NCI-H187 treated with DMSO at 0.1 percent for 48 hours (cell line): ENCODE measurements at places on chromosomes 2 and 18.

DNA sequence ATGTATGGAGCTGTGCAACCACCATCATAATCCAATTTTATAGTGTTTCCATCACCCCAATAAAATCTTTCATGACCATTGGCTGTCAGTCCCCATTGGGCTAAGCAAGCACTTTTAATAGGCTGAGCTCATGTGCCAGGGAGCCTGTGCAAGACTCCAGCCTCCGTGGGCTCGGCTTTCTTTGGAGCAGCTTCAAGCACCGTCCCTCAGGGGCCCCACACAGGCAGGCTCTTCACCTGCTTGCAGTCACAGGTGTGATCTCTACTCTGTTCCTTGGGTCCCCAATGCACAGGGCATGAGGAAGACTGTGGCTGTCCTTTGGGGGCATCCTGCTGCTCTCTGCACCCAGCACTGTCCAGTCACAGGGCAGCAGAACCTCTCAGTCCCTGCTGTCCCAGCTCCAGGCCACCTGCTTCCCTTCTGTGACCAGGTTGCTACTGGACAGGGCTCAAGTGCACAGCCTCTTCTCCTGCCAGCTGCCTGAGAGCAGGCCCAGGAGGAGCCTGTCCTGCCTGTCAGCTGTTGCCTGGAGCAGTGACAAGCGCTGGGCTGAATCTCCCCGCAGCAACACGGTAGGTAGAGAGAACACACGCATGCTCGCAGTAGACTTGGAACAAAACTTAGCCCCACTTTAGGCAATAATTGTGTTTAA, 40.7 kb upstream of the TMEM131 start:
- DNase-seq = no peak

- no peak for DNase-seq
Measured at GRCh38 chr2:53670331-53670730, 97.3 kb upstream of the CHAC2 start.

DNA sequence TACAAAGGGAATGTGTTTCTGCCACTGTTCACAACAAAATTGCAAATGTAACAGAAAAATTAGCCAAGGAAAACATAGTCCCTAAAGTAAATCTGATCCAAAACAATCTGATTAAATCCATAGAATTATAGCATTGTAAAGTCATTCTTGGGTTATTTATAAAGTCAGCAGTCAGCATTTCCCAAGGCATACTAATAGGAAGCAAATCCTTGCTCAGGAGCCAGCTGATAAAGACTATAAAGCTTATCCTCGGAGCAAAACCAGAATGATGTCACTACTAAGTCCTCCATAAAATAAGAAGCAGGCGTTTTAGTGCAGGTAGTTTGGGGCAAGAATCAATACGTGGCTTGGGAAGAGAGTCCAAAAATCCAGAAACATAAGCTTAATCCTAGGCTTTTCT, 67.3 kb upstream of the CSRNP3 start:
- no peak for DNase-seq

DNA sequence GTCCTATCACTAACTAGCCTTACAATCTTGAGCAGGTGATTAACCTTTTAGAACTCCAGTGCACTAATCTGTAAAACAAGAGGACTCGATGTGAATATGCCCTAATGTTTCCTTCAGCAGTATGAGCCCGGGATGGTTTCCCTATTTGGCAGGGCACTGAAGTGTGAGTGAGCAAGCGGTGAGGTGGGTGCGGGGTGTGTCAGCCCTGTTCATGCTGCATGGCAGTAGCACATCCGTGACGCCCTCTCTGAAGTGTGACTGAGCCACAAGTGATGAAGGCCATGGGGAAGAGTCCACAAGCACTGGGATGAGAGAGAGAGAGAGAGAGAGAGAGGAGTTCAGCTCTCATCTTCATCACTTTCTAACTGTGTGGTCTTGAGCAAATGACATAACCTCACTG, 168.7 kb downstream of the SETBP1 start:
- no peak for DNase-seq

DNA sequence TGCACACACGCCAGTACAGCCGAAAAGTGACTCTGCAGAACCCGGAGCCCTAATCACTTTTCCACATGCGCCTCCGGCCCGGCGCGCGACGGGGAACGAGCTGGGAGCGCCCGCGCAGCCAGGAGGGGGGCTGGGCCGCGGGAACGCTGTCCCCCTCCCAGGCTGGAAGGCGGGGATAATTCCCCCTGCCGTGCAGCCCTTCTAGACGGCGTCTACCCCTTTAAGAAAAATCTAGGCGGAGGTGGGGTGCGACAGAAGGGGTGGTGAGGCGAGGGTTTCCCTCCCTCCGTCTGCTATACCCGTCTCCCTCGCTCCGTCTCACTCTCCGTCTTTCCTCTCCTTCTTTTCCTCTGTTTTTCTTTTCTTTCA, 2.4 kb downstream of the CYP26B1 start:
- DNase-seq = no peak

GRCh38 chr2:223979730-223980396, 22.6 kb downstream of the MRPL44 start:
- DNase-seq = no peak

DNA sequence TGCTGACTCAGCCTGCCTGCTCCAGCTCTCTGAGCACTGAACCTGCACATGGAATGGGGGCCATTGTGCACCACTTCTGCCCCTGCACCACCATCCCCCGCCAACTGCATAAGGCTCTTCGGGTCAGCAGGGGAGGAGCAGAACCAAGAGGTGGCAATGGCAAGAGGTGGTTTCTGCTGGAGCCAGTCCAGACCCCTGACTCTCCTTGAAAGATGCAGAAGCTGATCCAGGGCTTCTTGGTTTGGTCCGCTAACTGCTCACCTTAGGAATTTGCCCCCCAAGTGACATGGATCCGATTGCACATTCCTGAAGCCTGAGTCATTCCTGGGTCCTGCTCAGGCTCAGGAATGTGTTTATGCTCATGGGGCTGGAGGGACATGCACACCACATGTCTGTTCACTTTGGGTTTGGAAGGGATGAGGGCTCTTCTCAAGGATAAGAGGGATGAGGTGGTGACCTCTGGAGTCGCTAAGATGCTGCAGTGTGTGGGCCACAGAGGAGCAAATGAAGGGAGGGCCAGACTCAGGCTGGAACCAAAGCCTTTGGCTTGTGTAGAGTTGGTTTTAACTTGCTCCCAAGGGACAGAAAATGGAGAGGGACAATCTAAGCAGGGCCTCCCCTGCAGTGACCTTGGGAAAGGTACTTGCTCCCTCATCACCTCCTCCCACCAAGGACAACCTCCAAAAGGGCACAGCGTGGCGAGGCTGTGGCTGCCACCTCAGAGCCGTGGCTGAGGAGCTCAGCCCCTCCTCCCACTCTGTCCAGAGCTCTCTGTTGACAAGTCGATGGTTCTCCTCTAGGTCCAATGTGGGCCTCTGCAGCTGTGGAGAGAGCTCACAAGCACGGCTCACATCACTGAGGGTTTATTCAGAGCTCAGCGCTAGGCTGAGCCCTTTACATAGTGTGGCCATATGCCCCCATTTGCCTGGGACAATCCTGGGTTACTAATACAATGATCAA, 66.2 kb downstream of the HS1BP3 start:
- no peak for DNase-seq

DNA sequence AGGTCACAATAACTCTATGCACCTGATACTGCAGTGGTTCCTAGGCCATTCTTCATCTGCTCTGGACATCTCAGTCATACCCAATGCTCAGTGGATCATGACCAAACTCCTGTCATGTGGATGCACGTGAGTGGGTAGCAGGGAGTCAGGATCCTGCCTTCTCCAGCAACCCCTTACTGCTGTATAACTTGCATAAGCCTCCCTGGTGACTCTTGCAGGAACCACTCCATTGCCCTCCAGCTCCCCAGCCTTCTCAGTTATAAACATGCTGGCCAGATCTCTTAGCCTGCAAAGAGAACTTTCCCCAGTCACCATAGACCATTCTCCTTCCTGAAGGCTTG, 98.6 kb upstream of the ZNF397 start:
- no peak for DNase-seq

- DNase-seq = no peak
Measured at GRCh38 chr2:140589273-140589672, 1541.5 kb downstream of the LRP1B start.

DNA sequence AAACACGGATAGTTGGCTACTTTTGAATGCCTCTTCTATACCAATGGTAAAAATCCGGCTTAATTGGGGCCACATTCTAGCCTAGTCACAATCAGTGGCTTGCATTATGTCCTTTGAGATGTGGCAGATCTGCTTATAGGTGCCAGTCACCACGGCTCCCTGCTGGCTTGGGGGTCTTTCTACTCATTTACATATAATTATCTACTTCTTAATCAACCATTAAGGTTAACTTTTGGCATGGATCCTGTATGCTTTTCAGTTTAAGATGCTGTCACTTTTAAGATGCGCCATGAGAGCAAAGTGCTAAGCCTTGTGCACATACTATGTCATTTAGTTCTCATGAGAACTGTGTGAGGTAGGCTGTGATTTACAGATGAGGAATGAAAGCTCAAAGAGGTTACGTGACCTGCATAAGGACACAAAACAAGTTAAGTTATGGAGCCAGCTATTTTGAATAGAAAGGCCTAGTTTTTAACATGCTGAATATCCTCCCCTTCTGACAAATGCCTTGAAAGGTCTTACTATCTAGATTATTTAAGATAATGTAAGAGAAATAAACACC, 4.1 kb downstream of the NEDD4L start:
- no peak for DNase-seq

- DNase-seq = no peak
Measured at GRCh38 chr2:55038428-55038827, 11.8 kb downstream of the RTN4 start.

- DNase-seq = no peak
Measured at GRCh38 chr2:48362515-48362914, 167.4 kb upstream of the STON1 start.

DNA sequence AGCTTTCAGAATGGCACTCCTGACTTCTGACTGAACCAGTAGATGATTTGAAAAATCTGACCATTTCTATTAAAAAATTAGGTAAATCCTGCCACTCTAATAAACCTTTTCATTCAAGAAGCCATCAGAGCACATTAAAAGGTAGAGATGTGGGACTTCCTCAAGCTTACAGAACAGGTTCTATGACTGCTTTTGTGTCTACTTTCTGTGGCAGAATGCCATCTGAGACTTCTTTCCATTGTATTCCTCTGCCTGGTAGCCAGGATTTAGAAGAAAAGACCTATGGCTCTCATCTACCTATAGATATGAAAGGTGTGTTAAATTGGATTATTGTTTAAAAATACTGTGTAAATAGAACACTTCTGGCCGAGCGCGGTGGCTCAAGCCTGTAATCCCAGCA, 99.9 kb upstream of the NABP1 start:
- no peak for DNase-seq

DNA sequence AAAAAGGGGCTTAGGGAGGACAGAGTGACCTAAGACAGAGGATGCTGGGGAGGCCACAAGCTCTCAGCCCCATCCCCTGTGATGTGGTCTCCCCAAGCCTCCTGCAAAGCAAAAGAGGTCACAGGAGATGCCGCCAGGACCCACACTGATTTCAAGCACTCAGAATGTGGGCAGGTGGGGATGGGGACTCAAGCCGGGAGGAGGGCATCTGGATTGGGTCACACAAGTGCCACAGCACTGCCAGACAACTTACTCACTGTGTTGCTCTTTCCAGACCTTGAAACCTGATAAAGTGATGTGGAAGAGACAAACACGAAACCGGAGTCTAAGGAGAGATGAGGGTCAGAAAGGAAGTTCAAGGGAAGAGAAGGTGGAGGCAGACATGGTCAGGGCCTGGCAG, 95.7 kb downstream of the TTC32 start:
- no peak for DNase-seq

GRCh38 chr2:230525682-230526081, 109.7 kb downstream of the SP100 start:
- no peak for DNase-seq

DNA sequence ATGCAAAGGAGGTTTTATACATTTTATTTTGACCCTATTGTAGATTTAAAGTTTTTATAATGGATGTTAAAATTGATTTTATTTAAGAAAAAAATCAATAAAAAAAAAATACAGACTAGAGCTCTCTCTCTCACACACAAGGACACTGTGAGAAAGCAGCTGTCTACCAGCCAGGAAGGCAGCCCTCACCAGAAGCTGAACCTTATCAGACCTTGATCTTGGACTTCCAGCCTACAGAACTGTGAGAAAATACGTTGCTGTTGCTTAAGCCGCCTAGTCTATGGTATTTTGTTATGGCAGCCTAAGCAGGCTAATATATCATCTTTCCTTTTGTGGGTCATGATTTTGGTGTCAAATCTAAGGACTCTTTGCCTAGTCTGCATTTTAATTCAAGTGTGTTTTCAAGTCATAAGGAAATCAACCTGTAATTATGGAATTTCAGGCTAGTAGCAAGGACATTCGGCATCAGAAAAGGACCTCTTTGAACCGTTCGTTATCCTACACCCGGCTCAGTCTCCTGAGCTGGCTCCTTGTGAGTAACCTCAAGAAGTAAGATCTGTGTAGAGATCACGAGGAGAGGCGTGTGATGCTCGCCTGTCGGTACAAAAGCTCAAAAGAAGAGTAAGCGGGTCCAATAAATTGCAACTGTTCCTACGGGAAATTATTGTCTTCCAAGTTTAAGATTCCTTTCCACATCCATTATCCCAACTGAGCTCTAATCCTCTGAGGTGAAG, 98.2 kb downstream of the PDCL3 start:
- DNase-seq = no peak

- no peak for DNase-seq
Measured at GRCh38 chr2:42659609-42660008, 91.2 kb downstream of the MTA3 start.
